ENCODE measurements at places on chromosomes 1 and 21. TPM values are rescaled to one million over a fixed set of nuclear protein-coding genes. Genes with fewer than 3 reads are reported as not detected.

DNA sequence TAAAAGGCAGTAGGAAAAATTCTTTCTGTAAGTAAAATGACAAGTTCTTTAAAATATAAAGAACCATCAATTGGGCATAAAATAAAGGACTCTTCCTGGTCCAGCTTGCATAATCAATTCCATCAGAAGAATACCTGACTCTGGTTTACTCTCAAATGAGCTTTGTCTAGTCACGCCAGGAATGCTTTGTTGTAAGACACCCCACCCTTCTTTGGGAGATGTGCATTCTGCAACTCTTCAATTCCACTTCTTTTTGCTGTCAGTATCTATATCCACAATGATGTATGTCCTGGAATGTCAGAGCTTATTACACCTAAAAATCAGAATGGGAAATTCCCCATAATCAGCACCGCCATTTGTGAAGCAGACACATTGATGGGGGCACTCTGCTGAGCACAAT lies 76.1 kb downstream of the PTPN14 start:
- peaks cover 24% of the 10 kb centered on the region for H3K4me1 ChIP-seq
- H3K36me3 ChIP-seq: peaks cover 2% of the 10 kb centered on the region
- no peak overlapping the region for H3K27ac ChIP-seq
- H3K27me3 ChIP-seq: no peaks in the 10 kb centered on the region
- DNase-seq: no peak

- no peaks in the 10 kb centered on the region for H3K36me3 ChIP-seq
- H3K27me3 ChIP-seq: no peaks in the 10 kb centered on the region
- H3K27ac ChIP-seq: no peak overlapping the region
- no peak for DNase-seq
Observed at GRCh38 chr1:53401813-53402745, 57.1 kb upstream of the DMRTB1 start.

OR2G6 gene
- total RNA-seq: not detected

DNA sequence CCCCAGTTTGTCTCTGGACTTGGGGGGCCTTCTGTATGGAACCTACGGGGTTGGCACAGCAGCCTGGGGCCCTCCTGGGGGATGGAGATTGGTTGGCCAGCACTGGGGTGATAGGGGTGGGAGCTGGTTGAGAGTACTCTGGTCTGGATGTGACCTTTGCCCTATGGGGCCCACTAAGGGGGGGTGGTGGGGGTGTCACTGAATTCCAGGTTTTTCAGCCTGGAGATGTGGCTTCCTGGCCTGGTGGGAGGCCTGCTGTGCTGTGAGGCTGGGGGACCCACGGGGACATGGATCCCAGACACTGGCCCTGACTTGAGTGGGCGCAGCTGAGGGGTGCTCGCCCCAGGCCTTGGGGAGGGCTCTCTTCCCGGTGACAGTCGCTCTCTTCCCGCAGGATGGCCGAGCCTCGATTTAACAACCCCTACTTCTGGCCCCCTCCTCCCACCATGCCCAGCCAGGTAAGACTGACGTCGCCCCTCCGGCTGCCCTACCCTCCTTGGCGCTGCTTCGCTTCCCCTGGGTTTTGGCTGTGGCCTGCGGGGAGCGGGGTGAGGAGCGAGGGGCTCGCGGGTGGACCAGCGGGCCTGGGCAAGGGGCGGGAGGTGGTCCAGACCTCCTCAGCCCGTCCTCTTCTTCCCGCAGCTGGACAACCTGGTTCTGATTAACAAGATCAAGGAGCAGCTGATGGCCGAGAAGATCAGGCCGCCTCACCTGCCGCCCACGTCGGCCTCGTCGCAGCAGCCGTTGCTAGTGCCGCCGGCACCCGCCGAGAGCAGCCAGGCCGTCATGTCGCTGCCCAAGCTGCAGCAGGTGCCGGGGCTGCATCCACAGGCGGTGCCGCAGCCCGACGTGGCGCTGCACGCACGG lies 19.6 kb downstream of the ZNF362 start:
- no peak overlapping the region for H3K4me3 ChIP-seq
- no peaks in the 10 kb centered on the region for H3K27me3 ChIP-seq
- H3K36me3 ChIP-seq: peaks cover 6% of the 10 kb centered on the region

LHX4 gene
- total RNA-seq: 0.96 TPM

- DNase-seq: no peak
- no peaks in the 10 kb centered on the region for H3K4me1 ChIP-seq
- H3K4me3 ChIP-seq: no peak overlapping the region
- no peaks in the 10 kb centered on the region for H3K27me3 ChIP-seq
Observed at GRCh38 chr1:80607064-80607463, 1193.7 kb upstream of the ADGRL2 start.
